ENCODE measurements at places on chromosomes 2 and 18.

- DNase-seq: no peak
These were observed 665.5 kb upstream of the CNTNAP5 start for GRCh38 chr2:123359636-123360035.

GRCh38 chr2:120989512-120990441 lies 254.1 kb downstream of the GLI2 start:
- DNase-seq: no peak

DNA sequence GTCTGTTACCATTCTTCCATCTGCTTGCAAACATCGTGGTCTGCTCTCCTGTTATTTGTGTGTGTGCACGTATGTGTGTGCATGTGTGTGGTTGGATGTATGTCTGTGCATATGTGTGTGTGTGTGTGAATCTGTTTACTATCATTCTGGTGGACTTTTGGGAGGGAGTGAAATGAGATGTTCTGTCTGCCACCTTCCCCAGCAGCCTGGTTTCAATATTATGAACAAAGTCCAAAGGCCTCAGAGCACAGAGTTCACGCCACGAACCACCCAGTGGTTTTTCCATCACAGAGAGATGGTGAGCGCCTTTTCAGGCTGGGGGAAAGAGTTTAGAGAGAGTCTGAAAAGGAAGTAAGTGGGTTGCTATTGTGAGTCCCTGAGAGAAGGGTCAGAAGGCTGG lies 67.1 kb upstream of the YWHAQ start:
- no peak for DNase-seq

DNA sequence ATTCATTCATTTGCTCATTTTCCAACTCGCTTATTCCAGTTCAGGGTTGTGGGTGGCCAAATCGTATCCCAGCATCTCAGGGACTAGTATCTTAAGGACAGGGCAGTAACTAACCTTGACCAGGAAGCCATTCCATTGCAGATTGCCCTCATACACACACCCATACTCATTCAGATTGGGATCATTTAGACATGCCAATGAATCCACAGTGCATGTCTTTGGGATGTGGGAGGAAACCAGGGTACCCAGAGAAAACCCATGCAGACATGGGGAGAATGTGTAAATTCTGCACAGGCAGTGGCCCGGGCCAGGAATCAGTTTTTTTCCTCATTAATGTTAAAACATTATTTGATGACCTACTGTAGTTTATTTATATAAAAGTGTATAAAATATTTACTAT lies 150.7 kb downstream of the USP34 start:
- DNase-seq: no peak

DNA sequence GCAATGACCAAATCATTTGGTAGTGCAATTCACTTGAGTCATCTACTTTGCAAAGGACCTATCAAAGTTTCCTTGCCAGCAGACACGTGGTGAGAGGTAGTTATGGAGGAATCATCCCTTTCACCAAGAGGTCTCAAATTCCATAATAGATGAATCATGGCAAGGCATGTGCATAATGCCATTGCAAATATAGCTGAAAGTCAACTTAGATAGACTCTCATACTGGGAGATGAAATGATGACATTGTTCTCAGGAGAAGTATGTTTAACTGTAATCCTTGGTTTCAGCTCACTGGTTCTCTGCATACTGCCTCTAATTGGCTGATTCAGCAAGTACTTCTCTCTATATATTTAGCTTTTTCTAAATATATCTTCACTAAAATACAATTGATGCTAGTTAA lies 57.2 kb downstream of the CALCRL start:
- no peak for DNase-seq

DNA sequence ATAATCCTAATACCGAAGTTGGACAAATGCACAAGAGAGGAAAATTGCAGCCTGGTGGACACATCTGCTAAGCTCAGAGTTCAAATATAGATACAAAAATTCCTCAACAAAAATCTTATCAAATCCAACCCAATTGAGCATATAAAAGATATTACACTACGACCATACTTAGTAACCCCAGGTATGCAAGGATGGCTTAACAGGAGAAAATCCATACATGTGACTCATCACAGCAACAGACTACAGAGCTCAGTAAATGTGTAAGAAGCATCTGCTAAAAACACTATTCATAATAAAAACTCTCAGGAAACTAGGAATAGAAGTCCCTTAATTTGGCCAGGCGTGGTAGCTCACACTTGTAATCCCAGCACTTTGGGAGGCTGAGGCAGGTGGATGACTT lies 28.3 kb downstream of the HS6ST1 start:
- DNase-seq: no peak

GRCh38 chr2:218194880-218195279 lies 22.1 kb upstream of the ARPC2 start:
- DNase-seq: no peak

DNA sequence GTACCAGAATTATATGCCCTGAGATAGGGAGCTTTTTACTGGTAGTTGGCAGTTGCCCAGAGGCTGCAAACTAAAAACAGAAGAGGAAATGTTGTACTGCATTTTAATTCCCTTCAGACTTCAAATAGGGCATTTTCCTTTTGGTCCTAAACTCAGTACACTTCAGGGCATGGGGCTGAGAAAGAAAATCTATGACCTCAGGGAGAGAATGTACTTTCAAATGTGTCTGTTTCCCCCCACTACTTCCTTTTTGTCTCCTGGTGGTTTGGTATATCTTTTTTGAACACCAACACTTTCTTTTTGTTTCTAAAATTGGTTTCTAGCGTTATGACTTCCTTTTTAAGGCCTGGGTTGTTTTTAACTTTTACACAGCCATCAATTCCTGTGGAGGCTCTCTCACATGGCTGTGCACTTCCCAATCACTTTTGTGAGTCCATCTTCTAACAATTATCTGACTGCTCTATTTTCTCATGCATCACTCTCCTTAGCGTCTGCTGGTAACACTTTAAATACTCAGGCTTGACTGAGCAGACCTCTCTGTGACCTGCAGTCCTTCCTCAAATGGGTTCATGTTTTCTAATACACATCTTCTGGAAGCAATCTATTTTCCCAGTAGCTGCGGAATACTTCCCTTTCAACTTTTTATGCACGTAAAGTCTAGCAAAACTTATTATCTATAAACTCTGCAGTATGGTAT lies 596.0 kb downstream of the LRP1B start:
- no peak for DNase-seq

- no peak for DNase-seq
These were observed 229.6 kb downstream of the LPIN1 start for GRCh38 chr2:11976073-11976472.

All from stimulated activated CD4-positive, alpha-beta T cell treated with anti-CD3 and anti-CD28 coated beads, Interleukin-1b, Interleukin-23, amount 100 ng/mL, for 4 hours (primary cell).